Esophagus muscularis mucosa (tissue), 4 donors: ENCODE measurements at places on chromosomes 2 and 18. TPM values are rescaled to one million over a fixed set of nuclear protein-coding genes. Genes with fewer than 3 reads are reported as not detected.
A peak's percentile ranks its signal among the peaks of the same experiment; 100 is the strongest.

OTX1 gene
- not detected for total RNA-seq

DNA sequence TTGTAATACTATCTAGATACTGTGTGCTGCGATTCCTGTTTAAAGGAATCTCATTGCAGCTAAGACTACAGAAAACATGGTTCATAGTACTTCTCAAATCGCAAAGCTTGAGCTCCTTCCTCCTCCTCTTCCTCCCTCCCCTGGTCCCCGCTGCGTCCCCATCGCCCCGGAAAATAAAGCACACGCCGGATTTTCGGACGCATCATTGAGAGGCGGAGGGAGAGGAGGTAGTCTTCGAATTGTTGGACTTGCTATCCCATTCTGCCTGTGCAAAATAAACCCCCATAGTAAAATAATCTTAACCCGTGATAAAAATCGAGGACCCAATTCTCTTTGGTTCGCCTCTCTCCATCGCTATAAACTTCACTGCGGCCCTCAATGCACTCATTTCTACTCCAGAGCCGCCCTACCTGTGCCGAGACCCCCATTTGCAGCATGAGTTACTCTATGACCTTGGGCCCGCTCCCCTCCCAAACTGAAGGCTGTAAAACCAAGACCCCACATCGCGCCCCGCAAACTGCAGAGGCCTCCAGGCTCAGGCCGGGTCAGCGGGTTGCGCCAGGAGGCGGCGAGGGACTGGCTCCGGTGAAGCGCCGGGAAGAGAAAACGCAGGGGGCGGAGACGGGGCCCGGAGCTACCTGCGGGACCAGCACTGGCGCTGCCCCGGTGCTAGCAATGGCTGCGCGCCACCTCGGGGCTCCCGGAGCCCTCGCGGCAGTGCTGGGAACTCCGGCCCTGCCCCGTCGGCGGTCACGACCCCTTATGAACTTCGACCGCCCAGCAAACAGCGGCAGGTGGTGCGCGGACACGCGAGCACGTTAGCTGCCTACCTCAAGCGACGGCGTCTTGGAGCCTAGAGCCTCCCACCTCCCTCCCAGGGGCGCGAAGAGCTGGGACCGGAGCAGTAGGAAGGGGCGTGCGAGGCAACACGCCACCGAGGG, 649 bp downstream of the ESCO1 start:
- DNase-seq = peak; percentile 92
- H3K4me1 ChIP-seq = peaks cover 28% of the 10 kb centered on the region
- peak overlapping the region; percentile 71 for H3K4me3 ChIP-seq
- peak overlapping the region; percentile 95 for H3K27ac ChIP-seq
- no peaks in the 10 kb centered on the region for H3K27me3 ChIP-seq

- no peaks in the 10 kb centered on the region for H3K36me3 ChIP-seq
- DNase-seq = no peak
- H3K27ac ChIP-seq = no peak overlapping the region
- no peak overlapping the region for H3K4me3 ChIP-seq
- H3K4me1 ChIP-seq = no peaks in the 10 kb centered on the region
Measured at GRCh38 chr2:236702657-236703372, 133.2 kb downstream of the ACKR3 start.

- H3K27ac ChIP-seq = no peak overlapping the region
- no peak overlapping the region for H3K4me3 ChIP-seq
- DNase-seq = no peak
- H3K4me1 ChIP-seq = no peaks in the 10 kb centered on the region
- no peaks in the 10 kb centered on the region for H3K27me3 ChIP-seq
- H3K36me3 ChIP-seq = no peaks in the 10 kb centered on the region
Measured at GRCh38 chr2:150256736-150257135, 230.7 kb downstream of the RND3 start.

DNA sequence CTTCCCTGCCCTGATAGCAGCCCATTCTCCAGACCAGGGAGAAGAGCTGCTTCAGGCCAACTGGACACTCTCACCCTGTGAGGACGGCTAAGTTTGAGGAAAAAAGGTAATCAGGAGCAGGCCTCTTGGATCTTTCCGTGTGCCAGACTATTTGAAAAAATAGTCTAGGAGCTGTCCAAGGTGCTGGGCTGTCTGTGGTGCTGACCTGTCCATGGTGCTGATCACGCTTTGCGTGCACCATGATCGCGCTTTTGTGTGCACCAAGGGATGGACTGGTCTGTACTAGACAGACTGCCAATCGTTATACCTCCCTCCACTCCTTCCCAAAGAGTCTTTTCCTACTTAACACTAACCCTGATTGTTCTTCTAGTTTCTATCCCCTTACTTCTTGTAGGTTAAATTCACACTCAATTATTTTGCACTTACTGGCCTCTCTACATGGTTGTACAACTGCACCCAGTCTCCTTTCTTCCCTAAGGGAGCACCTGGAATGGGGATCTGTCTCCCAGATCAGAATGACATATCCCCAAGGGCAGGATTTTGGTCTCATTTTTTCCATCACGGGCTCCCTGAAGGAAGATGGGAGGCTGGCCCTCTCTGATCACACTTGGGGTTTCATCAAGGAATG, 295.4 kb downstream of the CELF4 start:
- no peaks in the 10 kb centered on the region for H3K36me3 ChIP-seq
- no peak overlapping the region for H3K4me3 ChIP-seq
- H3K27me3 ChIP-seq = peaks cover 59% of the 10 kb centered on the region
- DNase-seq = no peak
- no peak overlapping the region for H3K27ac ChIP-seq

GRCh38 chr18:54411781-54412180, 54.1 kb downstream of the C18orf54 start:
- H3K36me3 ChIP-seq = no peaks in the 10 kb centered on the region
- H3K27me3 ChIP-seq = no peaks in the 10 kb centered on the region
- no peak overlapping the region for H3K4me3 ChIP-seq
- no peak overlapping the region for H3K27ac ChIP-seq

- peaks cover 8% of the 10 kb centered on the region for H3K4me1 ChIP-seq
- H3K36me3 ChIP-seq = no peaks in the 10 kb centered on the region
- H3K4me3 ChIP-seq = no peak overlapping the region
Measured at GRCh38 chr2:10002109-10002508, 41.2 kb upstream of the KLF11 start.

DNA sequence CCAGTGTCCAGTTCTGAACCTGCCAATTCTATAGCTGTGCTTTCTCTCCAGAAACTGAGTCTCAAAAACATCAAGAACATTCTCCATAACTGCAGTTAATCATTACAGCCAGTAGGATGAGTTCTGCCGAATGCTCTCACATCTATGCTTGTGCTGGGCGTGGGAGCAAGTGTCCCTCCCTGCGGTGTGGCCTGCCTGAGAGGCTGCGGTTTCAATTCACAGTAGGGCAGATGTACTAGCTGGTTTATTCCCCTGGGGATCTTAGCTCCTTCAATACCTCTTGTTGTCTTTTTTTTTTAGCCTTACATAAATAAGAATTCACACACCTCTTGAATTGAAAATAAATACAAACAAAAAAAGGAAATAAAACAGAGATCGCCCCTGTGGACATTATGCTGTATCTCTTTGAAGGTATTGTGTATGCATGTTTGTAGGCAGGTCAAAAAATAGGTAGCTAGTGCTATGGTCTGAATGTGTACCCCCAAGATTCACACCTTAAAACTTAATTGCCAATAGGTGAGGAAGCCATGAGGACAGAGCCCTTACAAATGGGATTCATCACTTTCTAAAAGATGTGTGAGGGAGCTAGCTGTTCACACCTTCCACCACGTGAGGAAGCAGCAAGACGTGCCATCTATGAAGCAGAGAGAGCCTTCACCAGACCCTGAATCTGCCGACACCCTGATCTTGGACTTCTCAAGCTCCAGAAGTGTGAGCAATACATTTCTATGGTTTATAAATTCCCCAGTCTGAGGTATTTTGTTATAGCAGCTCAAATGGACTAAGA, 74.3 kb downstream of the BCL2L11 start:
- H3K27ac ChIP-seq = no peak overlapping the region
- H3K4me1 ChIP-seq = no peaks in the 10 kb centered on the region
- no peaks in the 10 kb centered on the region for H3K36me3 ChIP-seq

DNA sequence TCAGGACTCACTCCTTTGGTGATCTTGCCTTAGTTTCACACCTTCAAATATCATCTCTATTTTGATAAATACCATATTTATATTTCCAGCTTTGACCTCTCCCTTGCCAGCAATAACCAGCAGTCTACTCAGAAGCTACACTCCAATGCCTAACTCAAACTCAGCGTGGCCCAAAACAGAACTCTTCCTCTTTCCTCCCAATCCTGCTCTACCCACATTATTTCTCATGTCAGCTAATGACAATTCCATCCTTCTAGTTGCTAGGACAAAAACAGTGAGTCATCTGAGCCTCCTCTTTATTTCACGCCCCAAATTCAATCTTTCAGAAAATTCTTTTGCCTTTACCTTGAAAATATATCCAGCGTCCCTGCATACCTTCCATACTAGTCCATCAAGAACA, 23.5 kb downstream of the CYRIA start:
- DNase-seq = no peak
- H3K4me1 ChIP-seq = peaks cover 20% of the 10 kb centered on the region
- no peaks in the 10 kb centered on the region for H3K27me3 ChIP-seq
- no peaks in the 10 kb centered on the region for H3K36me3 ChIP-seq
- H3K27ac ChIP-seq = no peak overlapping the region
- H3K4me3 ChIP-seq = no peak overlapping the region
